ENCODE measurements at places on chromosomes 11 and 22. TPM values are rescaled to one million over a fixed set of nuclear protein-coding genes. Genes with fewer than 3 reads are reported as not detected.

Gene F2
- not detected for total RNA-seq

Gene CNTN5
- total RNA-seq, result not detected

Gene ZNF280B
- total RNA-seq, result 1.7 TPM

DNA sequence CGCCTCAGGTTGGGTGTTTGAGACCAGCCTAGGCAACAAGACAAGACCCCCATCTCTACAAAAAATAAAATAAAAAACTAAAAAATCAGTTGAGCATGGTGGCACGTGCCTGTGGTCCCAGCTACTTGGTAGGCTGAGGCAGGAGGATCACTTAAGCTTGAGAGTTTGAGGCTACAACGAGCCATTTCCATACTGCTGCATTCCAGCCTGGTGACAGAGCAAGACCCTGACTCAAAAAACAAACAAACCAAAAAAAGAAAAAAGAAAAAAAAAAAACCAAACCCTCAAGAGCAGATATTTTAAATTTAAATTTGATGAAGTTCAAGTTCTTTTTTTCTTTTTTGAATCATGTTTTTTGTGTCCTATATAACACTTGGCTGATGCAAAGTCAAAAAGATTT lies 7.2 kb upstream of the CCDC83 start:
- peak; percentile 59 for DNase-seq

Gene MS4A12
- total RNA-seq, result not detected

DNA sequence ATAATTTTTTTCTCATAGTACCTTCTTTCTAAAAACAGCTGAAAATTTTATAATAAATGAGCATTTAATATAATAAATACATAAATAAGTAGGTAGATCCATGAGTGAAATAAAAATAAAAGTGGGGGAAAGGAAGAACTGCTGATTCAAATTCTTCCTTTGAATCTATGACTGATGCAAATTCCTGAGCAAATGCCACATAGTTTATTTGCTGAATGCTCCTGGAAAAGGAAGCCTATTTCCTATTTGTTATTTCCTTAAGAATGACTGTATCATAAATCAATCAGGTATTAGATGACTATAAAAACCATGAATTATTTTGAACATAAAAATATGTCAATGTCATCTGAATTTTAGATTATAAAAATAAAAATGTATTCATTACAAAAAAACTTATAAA lies 16.6 kb downstream of the BTBD10 start:
- DNase-seq, result peak; percentile 62

DNA sequence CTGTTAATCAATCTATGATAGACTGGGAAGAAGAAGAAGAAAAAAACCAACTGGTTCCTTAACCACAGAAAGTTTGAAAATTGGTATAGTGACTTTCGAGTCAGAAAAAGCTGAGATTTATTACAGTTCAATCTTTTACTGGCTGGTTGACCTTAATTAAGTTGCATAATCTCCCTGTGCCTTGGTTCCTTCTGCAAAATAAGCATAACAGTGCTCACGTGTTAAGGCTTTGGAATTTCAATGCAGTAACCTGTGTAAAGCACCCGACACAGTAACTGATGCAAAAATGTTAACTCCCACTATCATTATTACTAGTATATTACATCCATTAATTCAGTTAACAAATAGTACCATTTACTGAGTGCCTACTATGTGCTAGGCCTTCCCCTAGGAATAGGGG lies 22.6 kb upstream of the E2F8 start:
- no peak for DNase-seq

DNA sequence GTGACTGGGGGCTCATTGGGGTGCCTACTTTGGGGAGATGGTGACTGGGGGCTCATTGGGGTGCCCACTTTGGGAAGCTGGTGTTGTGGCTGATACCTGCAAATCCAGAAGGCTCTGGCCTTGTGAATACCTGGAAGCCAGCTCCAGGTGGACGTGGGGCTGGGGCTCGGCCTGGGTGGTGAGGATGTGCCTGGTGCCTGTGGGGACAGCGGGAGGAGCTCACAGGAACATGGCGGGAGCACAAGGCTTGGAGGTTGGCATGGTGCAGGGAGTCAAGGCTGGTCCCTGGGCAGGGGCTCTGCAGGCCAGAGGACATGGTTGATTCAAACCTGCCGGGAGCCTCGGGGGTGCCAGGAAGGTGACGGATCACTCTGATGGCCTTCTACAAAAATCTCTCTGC lies 1165.7 kb downstream of the BRD1 start:
- no peak for DNase-seq

DNA sequence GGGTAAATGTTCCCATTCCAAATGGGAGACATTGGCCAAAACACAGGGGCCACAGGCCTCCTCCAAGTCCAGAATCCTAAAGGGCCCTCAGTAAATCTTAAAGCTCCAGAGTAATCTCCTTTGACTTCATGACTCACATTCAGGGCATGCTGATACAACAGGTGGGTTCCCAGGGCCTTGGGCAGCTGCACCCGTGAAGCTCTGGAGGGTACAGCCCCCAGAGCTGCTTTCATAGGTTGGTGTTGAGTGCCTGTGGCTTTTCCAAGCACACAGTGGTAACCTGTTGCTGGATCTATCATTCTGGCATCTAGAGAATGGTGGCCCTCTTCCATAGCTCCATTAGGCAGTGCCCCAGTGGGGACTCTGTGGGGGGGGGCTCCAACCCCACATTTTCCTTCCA lies 54.0 kb downstream of the NELL1 start:
- DNase-seq, result no peak

GRCh38 chr22:49209452-49210195 lies 618.0 kb downstream of the BRD1 start:
- no peak for DNase-seq

GRCh38 chr22:28768701-28769393 lies 3.6 kb upstream of the CCDC117 start:
- DNase-seq, result no peak

Gene OR51B2
- 0.11 TPM for total RNA-seq

- DNase-seq, result no peak
These were observed 284.8 kb downstream of the TENM4 start for GRCh38 chr11:79156031-79156430.

Gene ACAD8
- total RNA-seq, result 17.6 TPM

Gene MUC15
- total RNA-seq, result not detected

Gene MUC2
- total RNA-seq, result 0.26 TPM

- no peak for DNase-seq
These were observed 712 bp downstream of the UPK3A start for GRCh38 chr22:45285263-45286058.

DNA sequence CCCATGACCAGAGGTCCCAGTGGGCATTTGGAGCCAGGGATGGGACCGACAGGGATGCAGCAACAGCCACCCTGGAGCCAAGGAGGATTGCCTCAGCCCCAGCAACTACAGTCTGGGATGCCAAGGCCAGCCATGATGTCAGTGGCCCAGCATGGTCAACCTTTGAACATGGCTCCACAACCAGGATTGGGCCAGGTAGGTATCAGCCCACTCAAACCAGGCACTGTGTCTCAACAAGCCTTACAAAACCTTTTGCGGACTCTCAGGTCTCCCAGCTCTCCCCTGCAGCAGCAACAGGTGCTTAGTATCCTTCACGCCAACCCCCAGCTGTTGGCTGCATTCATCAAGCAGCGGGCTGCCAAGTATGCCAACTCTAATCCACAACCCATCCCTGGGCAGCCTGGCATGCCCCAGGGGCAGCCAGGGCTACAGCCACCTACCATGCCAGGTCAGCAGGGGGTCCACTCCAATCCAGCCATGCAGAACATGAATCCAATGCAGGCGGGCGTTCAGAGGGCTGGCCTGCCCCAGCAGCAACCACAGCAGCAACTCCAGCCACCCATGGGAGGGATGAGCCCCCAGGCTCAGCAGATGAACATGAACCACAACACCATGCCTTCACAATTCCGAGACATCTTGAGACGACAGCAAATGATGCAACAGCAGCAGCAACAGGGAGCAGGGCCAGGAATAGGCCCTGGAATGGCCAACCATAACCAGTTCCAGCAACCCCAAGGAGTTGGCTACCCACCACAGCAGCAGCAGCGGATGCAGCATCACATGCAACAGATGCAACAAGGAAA lies 27.3 kb upstream of the L3MBTL2 start:
- no peak for DNase-seq

Gene RELA
- total RNA-seq, result 84.2 TPM

DNA sequence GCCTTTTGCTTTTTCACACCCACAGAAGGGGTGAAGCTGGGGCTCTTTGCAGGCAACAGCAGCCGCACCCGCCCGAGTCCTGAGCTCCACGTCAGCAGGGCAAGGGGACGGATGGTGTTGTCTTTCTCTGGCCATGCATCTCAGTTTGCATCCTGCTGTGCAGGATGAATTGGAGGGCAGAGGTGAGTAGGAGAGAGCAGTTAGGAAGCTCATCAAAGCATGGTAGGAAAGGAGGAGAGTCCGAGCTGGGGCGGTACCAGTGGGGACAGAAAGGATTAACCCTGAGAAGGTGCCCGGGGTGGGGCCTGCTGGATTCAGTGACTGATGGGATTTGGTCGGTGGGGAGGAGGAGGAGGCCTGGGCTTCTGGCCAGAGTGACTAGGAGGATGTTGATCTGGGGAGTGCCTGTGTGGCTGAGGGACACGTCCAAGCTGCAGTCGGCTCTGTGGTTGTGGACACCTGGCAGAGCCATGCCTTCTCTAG lies 14.6 kb downstream of the FAM83F start:
- DNase-seq, result peak; percentile 57

DNA sequence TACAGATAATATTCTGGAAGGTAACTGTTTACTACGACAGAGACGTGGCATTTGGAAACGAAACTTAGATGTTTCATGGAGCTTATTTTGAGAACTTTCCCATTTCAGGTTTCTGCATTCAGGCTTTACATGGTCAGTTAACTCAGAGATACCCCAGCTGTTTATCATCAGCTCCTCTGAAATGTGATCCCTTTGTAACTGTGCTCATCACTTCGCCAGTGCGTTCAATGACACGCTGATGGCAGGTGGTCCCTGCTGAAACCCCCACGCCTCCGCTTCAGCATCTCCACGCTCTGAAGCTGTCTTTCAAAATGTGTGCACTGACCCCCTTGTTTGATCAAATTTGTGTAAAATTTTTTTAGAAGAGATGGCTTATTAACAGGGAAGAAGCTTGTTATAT lies 30.5 kb downstream of the ALG12 start:
- DNase-seq, result no peak

DNA sequence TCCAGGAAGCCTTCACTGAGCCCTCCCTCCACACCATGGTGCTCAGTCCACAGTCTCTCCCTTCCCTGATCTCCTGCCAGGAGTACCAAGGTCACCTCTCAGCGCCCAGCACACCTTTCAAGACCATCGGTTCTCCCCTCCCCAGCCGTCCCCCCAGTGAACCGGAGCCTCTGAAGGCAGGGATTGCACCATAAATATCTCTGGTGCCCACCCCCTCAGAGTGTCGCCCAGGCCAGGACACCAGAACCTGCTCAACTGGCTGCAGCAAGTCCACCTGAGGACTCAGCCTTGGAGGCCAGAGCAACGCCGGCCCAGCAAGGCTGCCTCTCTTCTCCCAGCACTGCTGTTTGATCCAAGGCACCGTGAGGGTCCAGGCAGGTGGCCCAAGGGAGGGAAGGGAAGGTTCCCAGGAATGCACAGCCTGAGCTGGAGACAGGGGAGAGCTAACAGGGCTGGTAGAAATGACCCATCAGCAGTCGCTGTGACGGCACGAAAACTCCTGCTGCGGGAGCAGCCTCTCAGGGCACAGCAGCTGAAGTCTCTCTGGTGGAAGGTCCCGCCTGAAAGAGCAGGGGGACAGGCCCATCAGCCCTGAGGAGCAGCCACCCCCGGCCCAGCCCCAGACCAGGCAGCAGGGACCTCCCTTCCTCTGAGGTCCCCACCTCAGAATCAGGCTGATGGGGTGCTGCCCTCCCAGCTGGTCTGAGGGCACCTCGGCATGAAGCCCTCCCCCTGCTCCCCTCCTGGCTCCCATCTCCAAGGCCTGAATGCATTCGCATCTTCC lies 80.3 kb downstream of the BUD13 start:
- no peak for DNase-seq

Gene YPEL4
- not detected for total RNA-seq

- no peak for DNase-seq
These were observed 13.6 kb upstream of the OR5AS1 start for GRCh38 chr11:56013805-56014204.

Gene C11orf87
- total RNA-seq, result not detected

Gene SOX6
- not detected for total RNA-seq

- no peak for DNase-seq
These were observed 57.0 kb downstream of the BCR start for GRCh38 chr22:23237201-23237798.

DNA sequence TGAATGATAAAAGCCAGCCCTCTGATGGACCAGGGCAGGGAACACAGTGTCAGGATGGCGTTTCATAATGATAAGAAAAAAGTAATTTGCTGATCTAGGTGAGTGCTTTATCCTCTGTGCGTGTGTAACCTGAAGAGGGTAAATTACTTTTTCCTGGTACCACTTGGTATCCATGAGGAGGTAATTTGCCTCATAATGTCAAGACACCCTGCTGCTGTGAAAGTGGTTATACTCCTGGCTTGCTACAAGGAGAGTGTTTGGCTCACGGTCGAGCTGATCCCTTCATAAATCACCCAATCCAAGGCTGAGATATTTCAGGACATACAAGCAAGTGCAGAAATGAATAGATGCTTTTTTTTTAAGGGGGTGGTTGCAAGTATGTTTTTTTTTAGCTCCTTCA lies 207.2 kb upstream of the PGR start:
- no peak for DNase-seq

Gene PACSIN3
- total RNA-seq, result 129 TPM

Gene SMC1B
- not detected for total RNA-seq

GRCh38 chr11:17547932-17548331 lies 873 bp downstream of the OTOG start:
- no peak for DNase-seq
